Activated naive CD4-positive, alpha-beta T cell treated with anti-CD3 and anti-CD28 coated beads for 36 hours (primary cell): ENCODE measurements at places on chromosomes 16 and 17. TPM values are rescaled to one million over a fixed set of nuclear protein-coding genes. Genes with fewer than 3 reads are reported as not detected.

KCTD19 gene
- 1.3 TPM for total RNA-seq

- DNase-seq = no peak
- no peaks in the 10 kb centered on the region for H3K4me1 ChIP-seq
- no peak overlapping the region for H3K27ac ChIP-seq
- H3K36me3 ChIP-seq = no peaks in the 10 kb centered on the region
- H3K27me3 ChIP-seq = peaks cover 13% of the 10 kb centered on the region
- H3K4me3 ChIP-seq = no peak overlapping the region
Measured at GRCh38 chr16:86075839-86076440, 177.0 kb downstream of the IRF8 start.

GRCh38 chr16:48105456-48105855, 50.3 kb downstream of the ABCC12 start:
- H3K36me3 ChIP-seq = no peaks in the 10 kb centered on the region
- peaks cover 4% of the 10 kb centered on the region for H3K4me1 ChIP-seq
- H3K27me3 ChIP-seq = peaks cover 9% of the 10 kb centered on the region

DNA sequence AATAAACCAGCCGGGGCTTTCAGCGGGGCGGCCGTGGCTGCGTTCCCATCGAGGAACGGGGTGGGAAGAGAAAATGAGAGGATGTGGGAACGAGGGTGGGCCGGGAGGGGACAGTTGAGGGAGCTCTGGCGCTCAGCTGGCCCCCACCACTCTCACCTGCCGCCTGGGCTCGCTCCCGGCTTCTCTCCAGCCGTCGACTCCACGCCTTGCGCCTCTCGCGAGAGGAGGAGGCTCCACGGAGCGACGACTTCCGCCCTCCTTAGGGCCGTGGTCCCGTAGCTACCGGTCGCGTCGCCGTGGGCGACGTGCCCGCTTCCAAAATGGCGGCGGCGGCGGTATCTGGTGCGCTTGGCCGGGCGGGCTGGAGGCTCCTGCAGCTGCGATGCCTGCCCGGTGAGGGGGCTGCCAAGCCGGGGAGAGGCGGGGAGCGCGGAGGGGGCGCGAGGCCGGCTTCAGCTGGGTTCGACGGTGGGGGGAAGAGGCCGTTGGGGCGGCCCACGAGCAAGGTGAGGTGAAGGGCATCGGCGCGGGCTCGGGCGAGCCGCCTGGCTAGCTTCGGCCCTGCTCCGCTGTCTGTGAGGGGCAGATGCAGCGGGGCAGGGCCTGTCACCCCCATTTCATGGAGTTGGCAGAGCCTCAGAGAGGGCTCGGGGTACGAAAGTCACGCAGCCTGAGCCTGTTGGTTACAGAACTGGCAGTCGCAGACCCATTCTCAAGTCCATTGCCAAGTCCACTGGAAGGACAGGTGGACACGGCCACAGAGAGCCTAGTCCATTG, at the start of the genes CIAPIN1 and COQ9:
TSS of gene CIAPIN1 (minus strand) at position 200 of the 777 bp plus-strand sequence. CDS start 6,457 bp downstream, outside the sequence.
TSS of gene COQ9 (plus strand) at position 294 of the 777 bp plus-strand sequence. CDS start at position 321, 27 bp downstream.
- peak within 1 kb of the TSS; percentile 86 for H3K27ac ChIP-seq
- peak; percentile 96 for DNase-seq
- H3K4me3 ChIP-seq = peak within 1 kb of the TSS; percentile 86
- peaks cover 42% of the 10 kb centered on the region for H3K4me1 ChIP-seq
- peaks cover 6% of the 10 kb centered on the region for H3K36me3 ChIP-seq

DNA sequence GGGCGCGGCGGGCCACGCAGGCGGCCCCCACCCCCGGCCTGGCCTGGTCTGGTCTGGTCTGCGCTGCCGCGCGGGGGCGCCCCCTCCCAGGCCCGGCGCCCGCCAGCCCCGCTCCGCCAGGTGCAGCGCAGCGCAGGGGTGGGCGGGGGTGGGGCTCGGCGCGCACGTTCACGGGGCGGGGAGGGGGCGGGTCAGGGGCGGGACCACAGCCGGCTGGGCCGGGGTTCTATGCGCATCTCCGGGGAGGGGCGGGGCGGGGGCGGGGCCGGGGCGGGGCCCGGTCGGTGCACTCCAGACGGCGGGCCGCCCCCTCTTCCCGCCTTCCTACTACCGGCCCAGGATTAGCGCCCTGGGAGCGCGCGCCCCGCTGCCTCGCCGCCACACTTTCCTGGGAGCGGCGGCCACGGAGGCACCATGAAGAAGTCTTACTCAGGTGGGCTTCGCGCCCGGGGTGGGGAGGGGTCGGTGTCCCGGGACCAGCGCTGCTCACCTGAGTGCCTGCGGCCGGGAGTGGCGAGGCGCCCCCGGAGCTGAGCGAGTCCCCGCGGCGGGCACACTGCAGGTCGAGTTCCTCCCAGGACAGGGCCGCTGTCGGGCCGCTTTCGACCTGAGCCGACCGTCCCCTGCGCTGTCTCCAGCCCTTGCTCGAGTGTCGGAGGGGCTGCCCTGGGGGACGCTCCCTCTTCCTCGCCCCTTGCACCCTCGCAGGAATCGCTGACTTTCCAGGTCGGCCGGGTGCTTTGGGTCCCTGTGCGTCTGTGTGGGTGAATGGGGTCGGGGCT, 140.5 kb downstream of the SEC14L1 start:
- no peaks in the 10 kb centered on the region for H3K36me3 ChIP-seq
- peaks cover 17% of the 10 kb centered on the region for H3K27me3 ChIP-seq
- peak overlapping the region; percentile 69 for H3K4me3 ChIP-seq
- H3K4me1 ChIP-seq = peaks cover 18% of the 10 kb centered on the region
- peak overlapping the region; percentile 24 for H3K27ac ChIP-seq
- peak; percentile 62 for DNase-seq

DNA sequence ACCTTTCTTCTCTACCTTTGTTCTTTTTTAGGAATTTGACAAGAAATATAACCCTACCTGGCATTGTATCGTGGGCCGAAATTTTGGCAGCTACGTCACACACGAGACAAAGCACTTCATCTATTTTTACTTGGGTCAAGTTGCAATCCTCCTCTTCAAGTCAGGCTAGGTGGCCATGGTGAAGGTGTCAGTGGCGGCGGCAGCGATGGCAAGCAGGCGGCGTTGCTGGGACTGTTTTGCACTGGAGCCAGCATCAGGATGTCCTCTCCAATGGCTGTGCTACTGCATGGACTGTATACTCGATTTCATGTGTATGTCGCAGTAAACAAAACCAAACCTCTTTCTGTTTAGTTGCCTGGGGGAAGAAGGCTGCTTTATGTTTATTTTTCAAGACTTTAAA, 5.9 kb downstream of the DYNLL2 start:
- H3K27ac ChIP-seq = no peak overlapping the region
- no peaks in the 10 kb centered on the region for H3K27me3 ChIP-seq
- H3K4me3 ChIP-seq = no peak overlapping the region
- DNase-seq = no peak
- H3K36me3 ChIP-seq = peaks cover 32% of the 10 kb centered on the region

DNA sequence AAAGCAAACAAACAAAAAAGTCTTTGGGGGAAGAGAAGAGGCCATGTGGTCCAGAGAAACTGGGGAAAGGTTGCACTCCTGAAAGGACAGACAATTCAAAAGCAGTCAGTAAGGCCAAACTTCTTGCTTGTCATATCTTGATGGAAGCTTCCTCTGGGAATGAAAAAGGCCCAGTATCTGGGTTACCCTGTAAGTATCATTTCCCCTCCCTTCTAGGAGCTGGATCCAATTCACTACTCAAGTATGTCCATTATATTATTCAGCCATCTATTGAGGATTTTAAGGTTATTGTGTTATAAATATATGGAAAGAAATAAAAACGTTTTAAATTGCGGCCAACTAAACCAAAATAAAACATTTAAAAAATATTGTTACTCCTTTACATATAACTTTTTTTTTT, 26.0 kb upstream of the MON1B start:
- H3K4me3 ChIP-seq = no peak overlapping the region
- DNase-seq = no peak
- no peak overlapping the region for H3K27ac ChIP-seq
- no peaks in the 10 kb centered on the region for H3K36me3 ChIP-seq
- H3K4me1 ChIP-seq = no peaks in the 10 kb centered on the region
- H3K27me3 ChIP-seq = peaks cover 20% of the 10 kb centered on the region

DNA sequence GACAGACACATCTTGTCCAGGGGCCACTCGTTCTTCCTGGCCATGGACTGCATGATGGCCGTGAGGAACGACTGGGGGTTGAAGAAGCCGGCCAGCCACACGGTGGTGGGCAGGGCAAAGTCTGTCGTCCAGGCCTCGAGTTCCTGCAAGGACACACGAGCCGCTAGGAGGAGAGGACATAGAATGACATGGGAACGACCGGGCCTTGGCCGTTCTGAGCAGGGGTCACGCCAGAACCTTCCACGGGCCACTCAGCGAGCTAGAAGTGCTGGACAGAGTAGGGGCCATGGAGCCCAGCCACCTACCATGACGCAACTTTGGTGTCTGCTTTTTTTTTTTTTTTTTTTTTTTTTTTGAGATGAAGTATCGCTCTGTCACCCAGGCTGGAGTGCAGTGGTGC, 47.0 kb downstream of the PGS1 start:
- DNase-seq = no peak
- H3K4me1 ChIP-seq = peaks cover 19% of the 10 kb centered on the region
- H3K4me3 ChIP-seq = no peak overlapping the region
- H3K27ac ChIP-seq = no peak overlapping the region
- H3K36me3 ChIP-seq = peaks cover 27% of the 10 kb centered on the region

DNA sequence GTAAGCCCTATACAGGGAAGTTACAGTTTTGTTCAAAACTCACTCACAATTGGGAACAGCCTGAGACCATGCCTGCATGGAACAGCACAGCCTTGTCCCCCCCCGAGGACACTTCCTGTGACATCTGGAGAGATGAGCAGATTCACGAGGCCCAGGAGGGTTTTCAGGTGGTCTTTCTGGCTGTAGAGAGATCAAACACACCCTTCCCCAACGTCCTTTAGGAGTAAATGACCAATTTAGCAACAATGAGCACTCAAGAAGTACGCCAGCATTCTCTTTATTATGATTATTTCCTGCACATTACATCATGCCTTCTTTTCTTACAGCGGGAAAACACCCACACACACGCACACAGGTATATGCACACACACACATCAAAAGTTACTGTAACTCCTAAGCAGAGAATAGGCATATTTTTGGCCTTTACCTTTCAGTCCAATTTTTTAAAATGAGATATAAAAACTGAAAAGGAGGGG, 39.0 kb downstream of the ADCY9 start:
- H3K4me1 ChIP-seq = peaks cover 42% of the 10 kb centered on the region
- peak overlapping the region; percentile 57 for H3K4me3 ChIP-seq
- peak; percentile 75 for DNase-seq
- H3K27ac ChIP-seq = peak overlapping the region; percentile 94
- H3K36me3 ChIP-seq = peaks cover 4% of the 10 kb centered on the region

- no peaks in the 10 kb centered on the region for H3K36me3 ChIP-seq
- peaks cover 8% of the 10 kb centered on the region for H3K27me3 ChIP-seq
- no peaks in the 10 kb centered on the region for H3K4me1 ChIP-seq
- no peak for DNase-seq
Measured at GRCh38 chr17:79513820-79514535, 96.9 kb downstream of the RBFOX3 start.

DNA sequence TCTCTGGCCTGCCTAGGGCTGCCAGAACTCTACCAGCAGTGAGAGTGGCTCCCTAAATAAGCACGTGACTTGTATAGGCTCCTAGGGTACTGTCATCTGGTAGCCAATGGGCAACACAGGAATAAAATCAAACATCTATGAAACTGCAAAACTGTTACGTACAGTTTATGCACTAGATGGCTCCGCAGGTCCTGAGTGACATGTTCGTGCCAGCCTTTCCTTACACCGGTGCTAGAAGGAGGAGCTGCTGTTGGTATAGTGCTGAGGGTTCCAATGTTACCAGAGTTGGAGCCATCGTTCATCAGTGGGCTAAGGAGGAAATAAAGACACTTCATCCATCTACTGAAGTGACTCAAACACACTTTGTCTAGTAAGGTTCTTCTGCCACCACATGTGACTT, 63.2 kb upstream of the TRAP1 start:
- no peak overlapping the region for H3K4me3 ChIP-seq
- no peak overlapping the region for H3K27ac ChIP-seq
- peaks cover 5% of the 10 kb centered on the region for H3K4me1 ChIP-seq
- peak; percentile 41 for DNase-seq
- H3K36me3 ChIP-seq = peaks cover 16% of the 10 kb centered on the region

DNA sequence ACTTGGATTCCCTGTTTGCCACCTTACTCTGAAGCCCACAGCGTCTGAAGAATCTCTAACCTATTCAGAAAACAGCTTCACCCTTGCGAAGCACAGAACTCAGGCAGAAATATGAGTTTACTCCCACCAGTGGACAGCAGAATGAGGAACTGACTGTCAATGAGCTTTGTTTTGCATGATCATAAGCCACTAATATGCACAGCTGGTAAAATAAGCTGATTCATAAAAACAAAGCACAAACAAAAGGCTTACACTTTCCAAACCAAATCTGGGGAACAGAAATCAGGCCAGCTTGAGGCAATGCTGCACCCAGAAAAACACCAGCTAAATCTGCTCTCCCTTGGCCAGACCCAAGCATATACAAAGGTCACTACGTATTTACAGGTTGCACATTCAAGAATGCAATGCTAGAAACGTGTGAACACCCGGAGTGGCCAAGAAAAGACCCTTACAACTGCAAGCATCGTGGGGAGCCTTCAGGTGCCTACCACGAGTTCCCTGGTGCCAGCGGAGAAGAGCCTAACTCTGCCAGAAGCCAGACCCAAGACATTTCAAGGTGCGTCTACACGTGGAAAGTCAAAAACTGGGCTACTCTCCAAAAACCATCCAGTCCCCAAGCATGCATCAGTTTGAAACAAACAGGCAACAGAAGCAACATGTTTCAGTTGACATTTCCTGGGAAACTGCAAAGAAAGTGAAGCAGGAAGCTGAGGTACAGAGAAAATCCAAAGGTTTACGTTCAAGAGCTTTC, 207.1 kb downstream of the ZFHX3 start:
- H3K4me3 ChIP-seq = no peak overlapping the region
- DNase-seq = no peak
- peaks cover 6% of the 10 kb centered on the region for H3K4me1 ChIP-seq
- H3K27ac ChIP-seq = no peak overlapping the region
- peaks cover 3% of the 10 kb centered on the region for H3K27me3 ChIP-seq
- H3K36me3 ChIP-seq = no peaks in the 10 kb centered on the region

DNA sequence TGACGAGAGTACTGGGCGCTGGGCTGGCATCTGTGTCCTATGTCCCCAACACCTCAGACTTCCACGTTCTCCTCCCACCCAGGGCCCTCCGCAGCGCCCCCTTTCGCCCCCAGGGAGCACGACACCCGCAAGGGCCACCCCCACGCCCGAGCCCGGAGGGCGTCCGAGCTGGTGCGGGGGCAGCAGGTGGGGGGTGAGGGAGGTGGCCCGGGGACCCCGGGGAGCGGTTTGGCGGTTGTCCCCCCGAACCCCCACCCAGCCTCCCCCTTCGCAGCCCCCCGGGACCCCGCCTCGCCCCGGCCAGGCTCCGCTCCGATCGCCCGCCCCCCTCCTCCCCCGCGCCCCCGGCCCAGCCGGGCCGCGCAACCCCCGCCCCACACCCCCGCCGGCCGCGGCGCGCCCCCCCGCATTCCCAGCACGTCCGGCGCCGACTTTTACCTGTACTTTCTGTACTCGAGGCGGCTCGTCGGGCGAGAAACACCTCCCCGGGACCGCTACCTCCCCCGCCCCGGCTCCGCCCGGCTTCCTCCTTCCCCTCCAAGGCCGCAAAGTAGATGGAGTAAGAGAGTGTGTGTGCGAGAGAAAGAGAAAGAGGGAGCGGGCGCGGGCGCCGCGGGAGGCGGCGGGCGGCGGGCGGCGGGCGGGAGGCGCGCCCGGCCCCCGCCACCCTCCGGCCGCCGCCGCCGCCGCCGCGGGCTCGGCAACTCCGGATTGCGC, 901 bp downstream of the CDYL2 start:
- H3K4me3 ChIP-seq = peak overlapping the region; percentile 88
- H3K4me1 ChIP-seq = peaks cover 31% of the 10 kb centered on the region
- H3K27me3 ChIP-seq = peaks cover 4% of the 10 kb centered on the region
- DNase-seq = peak; percentile 56
